ENCODE measurements at places on chromosomes 13 and 19. TPM values are rescaled to one million over a fixed set of nuclear protein-coding genes. Genes with fewer than 3 reads are reported as not detected.

- no peak for DNase-seq
- peaks cover 3% of the 10 kb centered on the region for H3K27me3 ChIP-seq
- H3K4me3 ChIP-seq: no peak overlapping the region
- peaks cover 6% of the 10 kb centered on the region for H3K4me1 ChIP-seq
Observed at GRCh38 chr19:29188289-29189032, 24.5 kb downstream of the UQCRFS1 start.

GRCh38 chr13:89688918-89689317 lies 1658.6 kb upstream of the MIR17HG start:
- H3K36me3 ChIP-seq: no peaks in the 10 kb centered on the region
- H3K4me3 ChIP-seq: no peak overlapping the region
- H3K4me1 ChIP-seq: no peaks in the 10 kb centered on the region
- H3K27ac ChIP-seq: no peak overlapping the region

Gene RABAC1
- total RNA-seq: 68.4 TPM

DNA sequence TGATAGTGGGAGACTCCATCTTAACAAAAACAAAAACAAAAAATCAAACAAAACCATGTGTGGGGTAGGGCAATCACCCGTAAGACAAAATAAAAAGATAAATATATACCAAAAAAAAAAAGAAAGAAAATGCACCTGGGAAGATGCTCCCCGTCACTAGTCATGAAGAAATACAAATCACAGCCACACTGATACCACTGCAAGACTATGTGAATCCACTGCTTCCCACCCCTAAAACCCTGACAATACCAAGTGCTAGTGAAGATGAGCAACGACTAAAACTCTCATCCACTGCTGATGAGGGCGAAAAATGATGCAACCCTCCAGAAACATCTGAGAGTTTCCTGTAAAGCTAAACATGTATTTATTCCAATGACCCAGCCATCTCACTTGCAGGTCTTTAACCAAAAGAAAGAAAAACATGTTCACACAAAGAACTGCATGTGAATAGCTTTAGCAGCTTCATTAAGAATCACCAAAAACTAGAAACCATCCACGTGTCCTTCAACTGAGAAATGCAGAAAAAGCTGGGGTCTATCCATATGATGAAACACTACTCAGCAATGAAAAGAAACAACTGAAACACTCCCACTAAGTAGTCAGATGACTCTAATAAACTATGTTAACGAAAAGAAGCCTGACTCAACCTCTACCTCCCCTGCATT lies 31.7 kb downstream of the BRD4 start:
- peaks cover 96% of the 10 kb centered on the region for H3K4me1 ChIP-seq
- DNase-seq: peak; percentile 56
- peak overlapping the region; percentile 57 for H3K4me3 ChIP-seq

GRCh38 chr19:51354742-51355148 lies 11.4 kb downstream of the ETFB start:
- DNase-seq: peak; percentile 58
- H3K27me3 ChIP-seq: no peaks in the 10 kb centered on the region
- peaks cover 38% of the 10 kb centered on the region for H3K36me3 ChIP-seq
- H3K4me3 ChIP-seq: no peak overlapping the region
- peaks cover 32% of the 10 kb centered on the region for H3K4me1 ChIP-seq

DNA sequence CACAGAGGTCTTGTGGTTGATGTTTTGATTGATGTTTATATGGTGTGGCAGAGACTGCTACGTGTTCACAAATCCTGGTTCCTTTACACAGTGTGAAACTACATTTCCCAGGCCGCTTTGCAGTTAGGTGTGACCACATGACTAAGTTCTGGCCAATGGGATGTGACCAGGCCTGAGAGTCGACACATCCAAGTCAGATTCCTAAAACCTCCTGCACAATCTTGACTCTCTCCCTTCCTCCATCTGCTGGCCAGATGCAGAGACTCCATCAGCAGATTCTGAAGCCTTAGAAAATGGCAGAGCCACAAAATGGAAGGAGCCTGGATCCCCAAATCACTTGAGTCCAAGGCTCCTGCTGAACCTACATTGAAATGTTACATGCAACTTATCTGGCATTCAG lies 12.6 kb downstream of the CD37 start:
- H3K4me1 ChIP-seq: peaks cover 6% of the 10 kb centered on the region
- H3K27ac ChIP-seq: no peak overlapping the region
- no peak overlapping the region for H3K4me3 ChIP-seq
- H3K36me3 ChIP-seq: no peaks in the 10 kb centered on the region
- no peaks in the 10 kb centered on the region for H3K27me3 ChIP-seq
- peak; percentile 36 for DNase-seq

DNA sequence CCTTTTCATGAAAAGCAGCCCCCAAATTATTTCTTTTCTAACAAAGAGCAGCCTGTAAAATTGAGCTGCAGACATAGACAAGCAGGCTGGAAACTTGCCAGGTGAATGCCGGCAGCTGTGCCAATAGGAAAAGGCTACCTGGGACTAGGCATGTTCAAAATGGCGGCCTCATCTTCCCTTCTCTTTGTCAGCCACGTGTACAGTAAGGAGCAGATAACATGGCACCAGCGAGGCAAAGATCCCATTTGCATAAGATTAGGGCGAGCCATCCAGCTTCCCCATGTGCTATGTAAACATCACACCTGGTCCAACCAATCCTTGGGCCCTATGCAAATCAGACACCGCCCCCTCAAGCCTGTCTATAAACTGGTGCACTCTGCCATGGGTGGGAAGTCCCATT lies 31.2 kb upstream of the CACNA1A start:
- DNase-seq: no peak
- peaks cover 26% of the 10 kb centered on the region for H3K27me3 ChIP-seq
- H3K36me3 ChIP-seq: no peaks in the 10 kb centered on the region
- no peak overlapping the region for H3K27ac ChIP-seq

DNA sequence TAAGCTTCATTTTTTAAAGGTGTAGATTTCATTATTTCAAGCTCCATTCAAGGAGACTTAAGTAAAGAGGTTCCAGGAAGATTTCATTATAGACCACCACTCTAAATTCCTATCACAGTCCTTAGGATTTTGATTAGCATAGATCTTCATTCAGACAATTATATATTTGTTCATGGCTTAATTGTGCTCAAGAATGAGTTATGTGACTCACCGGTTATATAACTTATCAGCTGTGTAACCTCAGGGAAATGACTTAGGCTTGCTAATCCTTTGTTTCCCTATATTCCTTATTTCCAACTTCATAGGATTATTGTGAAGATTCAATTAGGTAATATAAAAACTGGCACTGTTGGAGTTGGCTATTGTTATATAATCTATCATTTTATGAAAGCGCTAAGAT lies 632.8 kb upstream of the SPRY2 start:
- no peaks in the 10 kb centered on the region for H3K4me1 ChIP-seq
- no peak for DNase-seq
- H3K36me3 ChIP-seq: no peaks in the 10 kb centered on the region
- no peaks in the 10 kb centered on the region for H3K27me3 ChIP-seq
- H3K27ac ChIP-seq: no peak overlapping the region

- H3K27ac ChIP-seq: no peak overlapping the region
- peaks cover 3% of the 10 kb centered on the region for H3K27me3 ChIP-seq
- no peak for DNase-seq
- no peaks in the 10 kb centered on the region for H3K36me3 ChIP-seq
- H3K4me3 ChIP-seq: no peak overlapping the region
Observed at GRCh38 chr13:25699056-25699455, 327.3 kb downstream of the ATP8A2 start.

Gene KIR2DL4
- total RNA-seq: not detected

DNA sequence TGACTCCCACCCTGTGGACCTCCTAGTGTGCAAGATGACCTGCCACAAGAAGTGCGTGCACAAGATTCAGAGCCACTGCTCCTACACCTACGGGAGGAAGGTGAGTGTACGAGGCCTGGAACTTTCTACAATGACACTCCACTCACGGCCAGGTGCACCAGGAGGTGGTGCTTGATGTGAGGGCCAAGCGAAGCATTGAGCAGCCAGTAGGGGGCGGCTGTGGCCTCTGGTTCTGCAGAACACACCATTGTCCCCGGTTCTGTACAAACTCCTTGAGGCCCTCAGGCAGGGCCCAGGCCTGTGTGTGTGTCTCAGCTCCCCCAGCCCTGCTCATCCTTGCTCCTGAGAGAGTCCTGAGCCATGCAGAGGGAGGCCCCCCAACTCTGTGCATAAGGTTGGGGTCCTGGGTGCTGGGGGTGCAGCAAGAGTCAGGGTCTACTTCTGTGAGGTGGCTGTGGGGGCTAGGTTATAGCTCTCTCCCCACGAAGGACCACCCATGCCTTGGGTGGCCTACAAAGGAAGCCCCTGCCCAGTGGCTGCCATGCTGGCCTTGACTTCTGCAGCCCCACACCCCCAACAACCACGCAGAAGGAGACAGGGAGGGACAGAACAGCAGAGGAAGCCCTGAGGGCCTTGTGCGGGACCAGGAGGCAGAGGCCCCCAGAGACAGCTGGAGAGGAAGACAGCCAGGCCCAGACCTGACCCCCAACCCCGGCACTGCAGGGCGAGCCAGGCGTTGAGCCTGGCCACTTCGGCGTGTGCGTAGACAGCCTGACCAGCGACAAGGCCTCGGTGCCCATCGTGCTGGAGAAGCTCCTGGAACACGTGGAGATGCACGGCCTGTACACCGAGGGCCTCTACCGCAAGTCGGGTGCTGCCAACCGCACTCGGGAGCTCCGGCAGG lies 9.7 kb upstream of the USE1 start:
- peaks cover 8% of the 10 kb centered on the region for H3K4me1 ChIP-seq
- DNase-seq: peak; percentile 69
- H3K27me3 ChIP-seq: no peaks in the 10 kb centered on the region
- no peak overlapping the region for H3K27ac ChIP-seq
- peaks cover 37% of the 10 kb centered on the region for H3K36me3 ChIP-seq

DNA sequence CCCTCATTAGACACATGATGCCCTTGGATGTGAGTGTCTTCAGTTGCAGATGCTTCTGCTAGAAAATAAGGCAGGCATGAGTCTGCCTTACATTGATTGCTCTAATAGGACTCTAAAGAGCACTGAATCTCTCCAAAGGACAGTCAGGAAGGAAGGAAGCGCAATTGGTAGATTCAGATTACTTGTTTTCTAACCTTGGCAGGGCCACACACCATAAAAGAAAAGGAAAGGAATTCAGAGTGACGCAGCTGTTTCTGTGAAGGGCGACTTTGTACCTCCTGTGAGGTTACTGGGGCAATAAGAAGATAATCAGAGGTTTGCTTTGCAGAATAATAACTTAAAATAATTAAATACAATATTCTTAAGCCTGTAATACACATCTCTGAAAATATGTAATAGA lies 48.0 kb downstream of the FRY start:
- peaks cover 2% of the 10 kb centered on the region for H3K36me3 ChIP-seq
- no peaks in the 10 kb centered on the region for H3K27me3 ChIP-seq
- DNase-seq: no peak
- H3K4me1 ChIP-seq: no peaks in the 10 kb centered on the region

Gene PDX1
- total RNA-seq: not detected

GRCh38 chr13:106917673-106918556 lies 350.0 kb upstream of the ARGLU1 start:
- peak overlapping the region; percentile 75 for H3K4me3 ChIP-seq
- H3K27me3 ChIP-seq: peaks cover 24% of the 10 kb centered on the region
- no peak overlapping the region for H3K27ac ChIP-seq
- peak; percentile 82 for DNase-seq
- H3K4me1 ChIP-seq: peaks cover 8% of the 10 kb centered on the region

GRCh38 chr13:31043957-31044356 lies 111.5 kb downstream of the TEX26 start:
- peaks cover 3% of the 10 kb centered on the region for H3K27me3 ChIP-seq
- H3K4me3 ChIP-seq: no peak overlapping the region
- H3K36me3 ChIP-seq: no peaks in the 10 kb centered on the region
- peaks cover 55% of the 10 kb centered on the region for H3K4me1 ChIP-seq

DNA sequence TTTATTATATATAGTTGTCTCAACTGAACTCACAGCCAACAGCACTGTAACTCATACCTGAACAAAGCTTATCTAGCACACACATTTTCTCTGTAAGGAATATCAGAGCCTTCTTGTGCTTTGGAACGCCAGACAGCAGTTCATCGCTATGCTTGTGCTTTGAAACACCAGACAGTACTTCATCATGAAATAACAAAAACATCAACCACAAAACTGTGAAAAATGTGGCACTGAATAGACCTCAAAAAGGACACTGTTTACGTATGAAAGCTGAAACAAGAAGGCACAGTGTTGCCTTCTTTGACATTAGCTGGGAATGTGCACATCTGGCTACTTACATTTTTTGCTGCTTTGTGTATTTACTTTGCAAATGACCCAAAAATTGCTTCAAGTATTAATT lies 160.2 kb downstream of the PDS5B start:
- no peak overlapping the region for H3K4me3 ChIP-seq
- H3K27ac ChIP-seq: no peak overlapping the region
- no peaks in the 10 kb centered on the region for H3K27me3 ChIP-seq
- H3K36me3 ChIP-seq: peaks cover 21% of the 10 kb centered on the region
- DNase-seq: no peak

DNA sequence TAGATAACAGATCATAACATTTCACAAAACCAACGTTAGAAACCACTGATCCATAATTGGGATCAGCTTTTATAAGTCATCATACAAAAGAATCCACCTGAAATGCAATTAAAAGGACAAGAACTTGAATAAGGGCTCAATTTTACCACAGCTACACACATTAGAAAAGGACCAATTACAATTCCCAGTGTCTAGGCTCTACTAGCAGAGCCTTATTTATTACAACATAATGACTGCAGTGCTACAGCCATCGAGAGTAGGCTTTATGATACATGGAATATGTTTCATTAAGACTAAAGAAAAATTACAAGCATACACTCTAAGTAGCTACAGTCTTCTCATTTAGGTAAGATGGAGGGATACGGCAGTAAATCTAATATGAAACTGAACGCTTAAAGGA lies 2.9 kb downstream of the RBM26 start:
- H3K27me3 ChIP-seq: no peaks in the 10 kb centered on the region
- no peak for DNase-seq
- H3K4me3 ChIP-seq: no peak overlapping the region
- H3K27ac ChIP-seq: peak overlapping the region; percentile 40

GRCh38 chr13:112849500-112849899 lies 119.5 kb upstream of the MCF2L start:
- no peak for DNase-seq
- no peak overlapping the region for H3K27ac ChIP-seq
- H3K27me3 ChIP-seq: no peaks in the 10 kb centered on the region
- peaks cover 18% of the 10 kb centered on the region for H3K36me3 ChIP-seq
- peaks cover 5% of the 10 kb centered on the region for H3K4me1 ChIP-seq

DNA sequence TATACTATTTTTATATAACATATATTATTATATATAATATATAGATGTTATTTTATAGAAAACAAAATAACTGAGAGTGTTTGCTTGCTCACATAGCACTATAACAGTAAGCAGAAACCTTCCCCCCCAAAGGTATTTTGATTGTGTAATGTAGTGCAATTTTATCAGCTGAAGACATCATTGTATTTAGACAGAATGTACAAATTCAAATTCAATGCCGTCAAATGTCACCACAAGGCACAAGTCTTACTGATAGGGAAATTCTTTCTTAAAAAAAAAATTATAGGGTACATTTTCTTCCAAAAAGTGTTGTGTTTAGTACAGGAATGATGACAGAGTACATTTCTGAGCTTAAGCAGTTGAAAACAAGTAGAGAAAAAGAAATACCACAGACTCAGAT lies 1147.1 kb upstream of the SPRY2 start:
- no peaks in the 10 kb centered on the region for H3K36me3 ChIP-seq
- no peak overlapping the region for H3K4me3 ChIP-seq
- H3K27ac ChIP-seq: no peak overlapping the region
- H3K27me3 ChIP-seq: no peaks in the 10 kb centered on the region
- DNase-seq: no peak

Gene ZNF627
- total RNA-seq: 6.6 TPM

Gene SYCN
- not detected for total RNA-seq

Gene ZNF575
- 3.7 TPM for total RNA-seq

- peaks cover 8% of the 10 kb centered on the region for H3K36me3 ChIP-seq
- no peak for DNase-seq
- no peaks in the 10 kb centered on the region for H3K4me1 ChIP-seq
- H3K4me3 ChIP-seq: no peak overlapping the region
- H3K27ac ChIP-seq: no peak overlapping the region
- no peaks in the 10 kb centered on the region for H3K27me3 ChIP-seq
Observed at GRCh38 chr19:20863176-20863575, 59.9 kb upstream of the ZNF85 start.

Gene ODAD3
- 0.26 TPM for total RNA-seq
